ENCODE measurements at places on chromosomes 1 and 21. TPM values are rescaled to one million over a fixed set of nuclear protein-coding genes. Genes with fewer than 3 reads are reported as not detected.

Gene DNAI4
- total RNA-seq, result 4.0 TPM

Gene ADAMTS5
- 0.82 TPM for total RNA-seq

DNA sequence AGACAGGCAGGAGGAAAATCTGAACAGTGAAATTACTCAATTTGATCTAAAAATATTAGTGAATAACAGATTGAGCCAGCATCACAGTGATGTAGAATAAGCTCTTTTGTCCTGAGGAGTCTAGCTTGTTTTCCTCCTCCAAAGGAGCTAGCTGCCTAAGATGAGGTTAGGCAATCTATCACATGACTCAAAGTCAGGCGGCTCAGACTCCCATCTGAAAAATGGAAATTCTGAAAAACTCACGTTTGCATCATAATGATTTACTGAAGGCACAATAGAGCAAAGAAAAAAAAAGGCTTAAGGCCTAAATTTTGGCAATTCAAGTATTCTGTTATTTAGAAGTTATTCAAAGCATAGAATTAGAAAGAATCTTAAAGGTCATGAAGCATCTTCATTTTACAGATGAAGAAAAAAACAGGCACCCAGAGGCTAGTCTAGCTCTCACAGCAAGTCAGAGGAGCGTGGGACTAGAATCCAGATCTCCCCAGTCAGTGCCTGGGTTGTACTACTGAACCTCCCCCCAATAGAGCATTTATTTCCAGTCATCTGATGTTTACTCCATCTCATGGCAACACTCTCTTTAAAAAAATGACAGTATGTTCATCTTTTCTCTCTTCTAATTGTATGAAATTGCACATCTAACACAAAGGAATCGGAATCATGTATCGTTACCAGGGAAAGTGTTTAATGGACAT is 62.5 kb upstream of the ATF3 start:
- no peak for DNase-seq

DNA sequence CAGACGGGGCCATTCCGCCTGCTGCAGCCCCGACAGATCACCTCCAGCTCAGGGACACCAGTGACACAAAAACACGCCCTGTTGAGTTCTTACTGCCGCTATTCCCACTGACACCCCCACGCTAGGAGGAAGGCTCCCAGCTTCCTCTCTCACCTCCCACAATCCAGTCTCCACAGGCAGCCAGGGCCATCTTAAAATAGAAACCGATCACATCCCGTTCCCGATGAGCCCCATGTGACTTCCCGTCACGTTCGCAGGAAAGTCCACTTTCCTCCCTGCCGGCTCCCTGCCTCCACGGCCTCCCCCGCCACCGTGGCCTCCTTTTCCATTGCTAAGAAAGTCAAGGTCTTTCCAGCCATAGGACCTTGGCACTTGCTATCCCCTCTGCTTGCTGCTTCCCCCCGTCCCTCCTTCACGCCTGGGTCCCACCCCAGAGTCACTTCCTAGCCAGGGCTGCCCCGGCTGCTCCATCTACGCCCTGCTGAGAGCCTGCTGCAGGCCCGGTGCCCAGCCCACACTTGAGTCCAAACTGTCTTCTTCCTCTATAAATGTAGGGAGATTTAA is 24.0 kb upstream of the DDOST start:
- no peak for DNase-seq

DNA sequence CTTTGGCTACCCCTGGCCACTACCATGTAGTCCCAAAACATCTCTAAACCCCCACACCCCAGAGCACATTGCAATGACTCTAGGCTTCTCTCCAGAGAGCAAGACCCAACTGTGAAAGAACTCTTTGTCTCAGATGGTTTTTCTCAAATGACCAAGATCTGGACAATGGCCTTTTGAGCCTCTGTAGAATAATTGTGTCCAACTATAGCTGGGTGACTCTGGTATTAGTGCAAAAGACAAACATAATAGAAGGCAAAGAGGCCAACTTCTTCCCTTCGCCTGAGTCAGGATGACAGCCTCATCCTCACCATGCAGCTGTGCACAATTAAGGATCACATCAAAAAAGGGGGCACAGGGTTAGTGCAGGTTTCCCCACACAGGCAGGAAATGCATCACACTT is 139.6 kb downstream of the BRINP2 start:
- DNase-seq, result no peak

- no peak for DNase-seq
These were observed 14.5 kb upstream of the RUNX1 start for GRCh38 chr21:35063428-35064172.
